ENCODE measurements at places on chromosomes 16 and 17.

DNA sequence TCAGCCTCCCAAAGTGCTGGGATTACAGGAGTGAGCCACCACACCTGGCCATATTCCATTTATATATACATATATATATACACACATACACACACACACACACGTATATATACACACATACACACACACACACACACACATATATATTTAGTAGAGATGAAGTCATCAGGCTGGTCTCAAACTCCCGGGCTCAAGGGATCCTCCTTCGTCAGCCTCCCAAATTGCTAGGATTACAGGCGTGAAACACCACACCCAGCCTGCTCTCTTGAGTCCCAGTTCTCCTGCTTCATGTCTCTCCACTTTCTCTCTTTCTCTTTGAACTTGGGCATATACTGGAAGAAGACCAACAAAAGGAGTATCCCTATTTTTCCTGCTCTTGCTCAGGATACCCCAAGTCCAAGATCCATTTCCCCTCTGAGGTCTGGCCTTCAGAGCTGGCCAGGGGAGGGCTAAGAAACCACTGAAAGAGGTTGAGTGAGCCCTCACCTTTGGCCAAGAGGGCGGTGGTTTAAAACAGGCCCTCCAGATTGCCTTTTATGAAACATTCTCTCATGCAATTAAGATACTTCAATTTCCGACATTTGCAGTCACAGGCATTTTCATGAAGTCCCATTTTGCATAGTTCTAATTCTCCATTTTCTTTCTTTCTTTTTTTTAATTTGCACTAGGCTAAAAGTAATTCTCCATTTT lies 37.9 kb downstream of the CIBAR2 start:
- no peak for DNase-seq

DNA sequence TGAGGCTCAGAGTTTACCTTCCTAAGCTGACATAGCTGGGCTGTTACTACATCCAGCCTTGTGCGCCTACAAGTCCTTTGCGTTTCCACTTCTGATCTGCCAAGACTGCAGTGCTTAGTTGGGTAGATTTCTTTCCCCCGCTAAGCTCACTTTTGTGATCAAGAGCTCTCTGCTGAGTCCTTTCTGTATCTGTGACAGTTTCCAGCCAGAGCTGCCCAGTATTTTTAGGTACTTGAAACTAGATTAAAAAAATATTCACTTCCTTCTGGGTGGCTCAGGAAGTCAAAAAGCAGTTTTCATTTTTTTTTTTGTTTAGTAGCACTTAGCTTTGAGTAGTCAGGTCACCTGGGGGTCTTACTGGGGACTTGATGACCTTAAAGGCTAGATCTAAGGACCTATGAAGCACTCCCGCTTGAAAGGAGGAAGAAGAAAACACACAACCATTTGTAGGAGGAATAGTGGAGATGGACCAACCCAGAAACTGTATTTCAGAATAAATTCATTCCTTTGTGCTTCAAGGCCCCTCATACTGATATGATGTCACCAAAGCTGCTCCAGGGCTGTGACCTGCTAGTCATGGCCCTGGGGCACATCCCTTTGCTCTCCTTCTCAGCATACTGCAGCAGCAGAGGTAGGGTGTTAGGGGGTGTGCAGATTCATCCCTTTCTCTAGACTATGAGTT lies 75.6 kb upstream of the HNF1B start:
- no peak for DNase-seq

DNA sequence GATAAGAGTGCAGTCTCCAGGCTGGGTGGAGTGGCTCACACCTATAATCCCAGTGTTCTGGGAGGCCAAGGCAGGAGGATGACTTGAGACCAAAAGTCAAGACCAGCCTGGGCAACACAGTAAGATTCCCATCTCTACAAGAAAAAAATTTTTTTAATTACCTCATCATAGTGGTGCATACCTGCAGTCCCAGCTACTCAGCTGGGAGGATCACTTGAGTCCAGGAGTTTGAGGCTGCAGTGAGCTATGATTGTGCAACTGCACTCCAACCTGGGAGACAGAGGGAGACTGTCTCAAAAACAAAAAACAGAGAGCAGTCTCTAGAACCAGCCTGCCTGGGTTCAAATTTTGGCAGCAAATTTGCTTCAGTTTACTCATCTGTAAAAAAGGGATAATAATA lies 45.2 kb downstream of the WDR59 start:
- no peak for DNase-seq

GRCh38 chr16:89847051-89847939 lies 19.0 kb downstream of the SPIRE2 start:
- no peak for DNase-seq

- DNase-seq, result no peak
Measured at GRCh38 chr16:50697881-50698767, 4.7 kb downstream of the NOD2 start.

All from foreskin keratinocyte (primary cell).